HFFc6 (cell line): ENCODE measurements at places on chromosomes 5 and 9.

- no peak for DNase-seq
These were observed 342.9 kb upstream of the RPS23 start for GRCh38 chr5:82620957-82621600.

DNA sequence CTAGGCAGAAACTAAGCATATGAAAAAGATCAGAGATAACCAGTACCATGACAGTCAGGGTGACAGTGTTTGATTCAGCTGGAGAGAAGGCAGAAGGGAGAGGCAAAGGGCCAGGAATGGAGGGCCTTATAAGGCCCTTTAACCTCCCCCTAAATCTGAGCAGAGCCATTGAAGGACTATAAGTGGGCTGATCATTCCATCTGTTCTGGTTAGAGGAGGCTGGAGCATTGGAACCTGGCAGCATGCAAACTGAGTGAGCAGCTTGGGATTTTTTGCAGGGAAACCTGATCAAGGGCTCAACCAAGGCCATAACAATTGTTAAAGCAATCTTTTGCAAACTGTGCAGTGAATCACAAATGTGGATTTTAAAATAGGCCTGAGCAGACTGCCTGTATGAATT lies 174.5 kb upstream of the DAP start:
- DNase-seq, result no peak

DNA sequence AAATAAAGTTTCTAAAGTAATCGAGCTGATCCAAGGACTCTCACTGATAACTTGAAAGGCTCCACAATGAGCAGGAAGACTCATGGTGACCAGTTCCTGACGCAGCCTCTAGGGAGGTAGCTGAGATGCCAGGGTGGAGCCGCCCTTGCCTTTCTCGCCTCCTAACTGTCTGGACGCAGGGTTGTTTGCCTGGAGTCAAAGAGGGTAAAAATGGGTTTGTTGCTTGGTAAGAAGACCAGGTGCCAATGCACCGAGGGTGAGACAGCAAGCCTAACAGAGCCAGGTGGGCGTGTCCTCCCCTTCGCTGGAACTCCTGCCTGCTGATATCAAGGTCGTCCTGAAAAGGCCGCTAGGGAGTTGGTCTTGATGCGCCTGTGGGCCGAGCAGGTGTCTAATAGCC lies 48.6 kb upstream of the FCN1 start:
- DNase-seq, result no peak

DNA sequence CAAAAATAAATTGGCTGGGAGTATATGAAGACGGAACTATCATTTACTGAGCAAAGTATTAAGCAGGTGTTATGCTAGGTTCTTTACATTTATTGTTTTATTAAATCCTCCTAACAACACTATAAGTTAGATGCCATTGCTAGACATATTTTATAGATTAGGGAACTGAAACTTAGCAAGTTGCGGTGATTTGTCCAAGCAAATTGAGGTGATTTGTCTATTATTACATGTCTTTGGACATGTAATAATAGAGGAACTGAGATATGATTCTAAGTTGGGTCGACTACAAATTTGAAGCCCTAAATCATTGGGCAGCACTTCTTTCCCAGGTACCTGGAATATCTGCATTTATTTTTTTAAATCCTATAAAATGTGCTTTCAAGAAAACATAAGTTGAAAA lies 429.9 kb downstream of the GABRG2 start:
- DNase-seq, result no peak

DNA sequence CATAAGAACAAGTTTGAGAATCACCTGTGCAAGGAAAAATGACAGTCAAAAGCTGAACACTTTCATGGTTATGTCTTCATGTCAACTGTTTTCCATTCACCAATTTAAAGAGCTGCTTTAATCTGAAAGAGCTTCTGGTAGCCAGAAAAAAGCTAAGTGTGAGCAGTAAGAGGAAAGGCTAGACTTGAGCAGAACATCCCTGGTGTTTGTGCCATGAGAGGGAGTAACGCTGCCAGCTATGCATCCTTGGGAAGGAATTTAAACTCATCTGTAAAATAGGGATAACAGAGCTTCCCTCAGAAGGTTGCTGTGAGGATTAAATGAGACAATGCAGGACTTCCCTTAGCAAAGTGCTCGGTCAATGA lies 193.7 kb downstream of the MAPKAP1 start:
- no peak for DNase-seq

DNA sequence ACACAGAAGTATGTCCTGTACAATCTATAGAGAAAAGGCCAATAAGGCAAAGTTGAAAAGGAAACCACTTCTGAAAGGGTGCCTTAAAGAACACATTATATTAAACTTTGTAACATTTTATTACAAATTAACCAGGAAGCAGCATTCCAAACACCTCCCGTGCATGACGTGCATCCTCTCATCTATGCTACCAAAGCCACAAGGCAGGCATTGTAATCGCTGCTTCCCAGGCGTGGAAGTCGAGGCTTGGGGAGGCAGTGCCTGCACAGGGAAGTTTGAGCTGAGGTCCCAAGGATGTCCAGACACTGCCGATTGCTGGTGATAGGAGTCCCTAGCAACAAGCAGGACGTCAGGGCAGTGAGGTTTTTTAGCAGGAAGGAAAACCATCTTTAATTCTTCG lies 44.3 kb upstream of the BARHL1 start:
- DNase-seq, result no peak

DNA sequence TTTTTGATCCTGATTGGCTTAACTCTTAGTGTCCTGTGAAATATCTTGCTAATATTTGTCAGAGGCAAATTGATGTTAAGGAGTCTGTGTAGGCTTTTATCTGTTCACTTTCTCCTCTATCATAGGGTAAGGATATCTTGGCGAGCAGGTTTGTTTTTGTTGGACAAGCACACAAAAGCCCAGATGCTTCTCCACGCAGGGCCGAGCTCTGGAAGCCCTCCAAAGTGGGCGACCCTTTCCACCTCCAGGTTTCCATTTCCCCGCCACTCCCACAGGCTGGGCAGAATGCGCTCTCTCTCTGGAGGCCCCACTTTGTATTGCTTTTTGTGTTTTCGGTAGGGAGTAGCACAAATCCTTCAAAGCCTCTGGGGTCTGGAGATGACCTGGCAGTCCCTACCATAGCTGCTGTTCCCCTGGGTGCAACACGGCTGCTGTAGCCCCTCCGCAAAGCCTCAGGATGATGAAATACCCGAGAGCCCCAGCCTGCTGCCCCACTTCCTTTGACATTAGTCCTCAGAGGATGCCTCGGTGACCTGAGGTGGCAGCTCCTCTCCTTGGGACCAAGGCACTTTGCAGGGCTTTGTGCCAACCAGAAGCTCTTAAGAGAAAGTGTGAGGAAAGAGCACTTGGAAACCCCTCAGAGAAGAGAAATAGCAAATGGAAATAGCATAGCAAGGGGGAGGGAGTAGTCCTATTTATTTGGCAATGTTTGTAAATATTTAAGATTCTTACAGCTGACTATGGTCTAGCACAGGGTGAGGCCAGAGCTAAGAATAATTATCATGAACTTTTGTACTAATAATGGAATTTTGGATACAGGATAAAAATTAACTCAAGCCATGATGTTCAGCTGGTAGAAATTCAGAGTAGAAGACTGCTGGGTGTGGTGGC lies 122.8 kb downstream of the ARHGEF28 start:
- no peak for DNase-seq

DNA sequence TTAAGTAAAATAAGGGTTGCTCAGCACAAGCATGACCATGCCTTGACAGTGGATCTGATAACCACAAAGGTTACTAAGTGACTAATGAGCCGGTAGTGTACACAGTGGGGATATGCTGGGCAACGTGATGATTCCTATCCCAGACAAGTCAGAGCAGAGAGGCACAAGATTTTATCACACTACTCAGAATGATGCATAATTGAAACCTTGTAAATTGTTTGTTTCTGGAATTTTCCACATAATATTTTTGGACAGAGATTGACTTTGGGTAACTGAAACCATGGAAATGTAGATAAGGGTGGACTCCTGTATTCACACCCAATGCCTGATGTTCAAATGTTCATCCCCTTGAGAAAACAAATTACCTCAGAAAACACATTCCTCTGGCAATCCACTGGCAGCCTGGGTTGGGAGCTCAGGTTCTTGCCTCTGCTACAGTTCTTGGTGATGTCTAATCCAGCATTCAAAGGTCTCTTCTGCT lies 16.2 kb upstream of the ERAP1 start:
- DNase-seq, result peak; percentile 97

DNA sequence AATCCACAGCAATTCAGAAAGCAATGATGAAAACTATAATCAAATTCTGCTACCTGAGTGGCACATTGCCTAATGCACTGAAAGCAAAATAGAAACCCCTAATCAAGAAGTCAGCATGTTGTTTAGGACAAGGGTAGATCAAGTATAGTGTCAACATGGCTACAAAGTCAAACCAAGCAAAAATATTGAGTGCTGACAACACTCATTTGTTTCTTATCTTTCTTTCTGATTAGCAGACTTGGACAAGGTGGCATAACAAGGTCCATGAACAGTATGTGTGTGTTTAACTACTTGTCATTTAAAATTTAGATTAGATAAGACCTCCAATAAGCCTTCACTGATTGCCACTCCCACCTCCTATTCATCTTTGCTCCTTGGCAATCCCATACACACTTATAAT lies 332.4 kb downstream of the KIAA0825 start:
- DNase-seq, result no peak

DNA sequence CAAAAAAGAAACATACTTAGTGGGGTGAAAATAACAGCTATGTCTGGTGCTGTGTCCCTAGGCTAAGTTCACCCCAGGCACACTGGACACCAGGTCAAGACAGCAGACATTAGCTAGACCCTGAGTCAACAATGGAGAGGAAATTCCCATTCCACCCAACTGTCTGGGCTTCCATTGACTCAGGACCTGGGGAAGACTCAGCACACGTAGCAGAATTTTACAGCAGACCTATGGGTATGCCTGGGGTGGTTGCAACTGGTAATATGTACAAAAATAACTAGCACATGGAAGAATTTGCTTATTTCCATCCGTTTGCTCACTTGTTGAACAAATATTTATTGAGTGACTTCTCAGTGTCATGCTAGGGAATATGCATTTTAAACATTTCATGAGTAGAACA lies 117.0 kb downstream of the GAS1 start:
- DNase-seq, result no peak

GRCh38 chr5:89064054-89064453 lies 181.1 kb upstream of the MEF2C start:
- DNase-seq, result no peak

GRCh38 chr5:169764018-169764378 lies 126.9 kb downstream of the DOCK2 start:
- DNase-seq, result no peak

GRCh38 chr9:137236238-137236935 lies 4.7 kb upstream of the TUBB4B start:
- DNase-seq, result peak; percentile 61

- DNase-seq, result no peak
These were observed 737 bp downstream of the RNF180 start for GRCh38 chr5:64166201-64166959.
